ENCODE measurements at places on chromosomes 4 and X.

DNA sequence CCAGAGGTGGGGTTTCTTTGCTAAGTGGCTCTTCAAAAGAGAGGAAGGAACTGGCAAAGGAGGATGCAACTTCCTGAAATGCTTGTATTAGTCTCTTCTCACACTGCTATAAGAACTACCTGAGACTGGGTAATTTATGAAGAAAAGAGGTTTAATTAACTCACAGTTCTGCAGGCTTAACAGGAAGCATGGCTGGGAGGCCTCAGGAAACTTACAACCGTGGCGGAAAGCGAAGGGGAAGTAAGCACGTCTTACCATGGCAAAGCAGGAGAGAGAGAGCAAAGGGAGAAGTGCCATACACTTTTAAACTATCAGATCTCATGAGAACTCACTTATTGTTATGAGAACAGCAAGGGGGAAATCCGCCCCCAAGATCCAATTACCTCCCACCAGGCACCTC lies 505.7 kb downstream of the ZNF674 start:
- no peak for DNase-seq

- DNase-seq: no peak
Observed at GRCh38 chr4:113349430-113349829, 300.0 kb downstream of the ANK2 start.

GRCh38 chr4:104677116-104677515 lies 182.4 kb upstream of the CXXC4 start:
- DNase-seq: peak; percentile 9

DNA sequence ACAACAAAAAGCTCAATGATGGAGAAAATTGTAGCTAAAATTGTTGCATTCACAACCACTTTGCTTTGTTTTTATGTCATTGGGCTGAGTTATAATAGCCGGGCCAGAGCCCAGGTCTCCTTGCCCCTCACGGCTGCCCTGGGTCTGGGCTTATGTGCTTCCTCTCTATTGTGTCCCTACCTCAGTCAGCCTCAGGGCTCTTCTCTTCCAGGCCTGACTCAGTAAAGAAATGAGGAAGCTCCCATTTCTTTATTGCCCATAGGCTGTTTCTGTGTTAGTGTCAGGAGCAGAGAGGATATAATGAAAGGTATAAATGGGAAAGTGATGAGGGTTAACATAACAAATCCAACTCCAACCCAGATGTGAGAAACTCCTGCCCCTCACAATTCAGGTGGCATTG lies 18.0 kb downstream of the BST1 start:
- DNase-seq: no peak

- DNase-seq: no peak
Observed at GRCh38 chrX:40539214-40540142, 41.3 kb upstream of the ATP6AP2 start.

DNA sequence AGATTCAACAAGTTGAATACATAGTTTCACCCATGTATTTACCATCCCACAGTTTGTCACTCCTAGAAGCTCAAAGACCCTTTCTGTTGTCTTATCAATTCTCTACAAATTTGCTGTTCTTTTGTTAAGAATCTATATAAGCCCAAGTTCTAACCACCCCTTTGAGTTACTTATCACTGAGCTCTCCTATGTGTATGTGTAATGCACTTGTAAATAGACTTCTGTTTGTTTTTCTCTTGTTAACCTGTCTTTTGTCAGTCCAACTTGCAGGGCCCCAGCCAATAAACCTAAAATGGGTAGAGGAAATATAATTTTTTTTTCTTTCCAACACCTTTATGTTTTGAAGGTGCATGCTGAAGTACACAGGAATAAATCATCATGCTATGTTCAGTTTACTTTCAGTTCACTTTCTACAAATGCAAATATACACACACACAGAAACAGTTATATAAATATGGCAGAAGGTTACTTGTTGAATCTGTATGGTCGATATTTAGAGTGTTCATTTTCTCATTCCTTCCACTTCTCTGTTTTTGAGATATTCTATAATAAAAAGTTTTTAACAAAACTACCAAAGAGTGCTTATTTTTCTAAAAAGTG lies 22.3 kb upstream of the CLOCK start:
- no peak for DNase-seq

GRCh38 chr4:176123710-176124407 lies 58.2 kb downstream of the WDR17 start:
- DNase-seq: peak; percentile 7

DNA sequence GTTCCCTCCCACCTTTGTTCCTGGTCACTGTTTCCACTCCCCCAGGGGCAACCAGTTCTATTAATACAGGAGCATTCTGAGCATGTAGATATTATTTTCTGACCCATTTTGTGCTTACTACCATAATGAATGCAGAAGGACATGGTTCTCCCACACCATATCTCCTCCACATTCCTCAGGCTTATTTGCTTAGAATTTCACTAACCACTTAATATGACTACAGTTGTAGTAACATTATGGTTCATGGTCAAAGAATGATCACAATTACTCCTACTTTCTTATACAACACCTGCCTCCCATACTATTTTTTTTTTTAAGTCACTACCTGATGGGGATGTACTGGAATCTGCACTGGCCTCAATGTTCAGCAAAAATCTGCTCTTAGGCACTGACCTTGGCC lies 7.5 kb upstream of the FAM184B start:
- no peak for DNase-seq

DNA sequence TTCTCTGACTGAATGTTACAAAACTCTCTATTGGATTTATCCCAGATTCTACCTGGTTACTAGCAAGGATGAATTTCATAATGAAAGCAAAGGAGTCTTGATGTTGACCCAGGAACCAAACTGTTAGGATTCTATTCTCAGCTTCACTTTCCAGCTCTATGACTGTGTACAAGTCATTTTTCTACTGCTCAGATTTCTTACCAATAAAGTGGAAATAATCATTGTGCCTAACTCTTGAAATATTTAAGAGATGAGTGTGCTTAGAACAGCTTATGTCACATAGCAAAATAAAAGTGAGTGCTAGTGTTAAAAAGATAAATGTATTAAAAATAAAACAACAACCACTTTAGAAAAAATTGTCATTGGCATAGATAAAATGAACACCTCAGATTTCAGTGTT lies 45.6 kb downstream of the EPHA5 start:
- no peak for DNase-seq

DNA sequence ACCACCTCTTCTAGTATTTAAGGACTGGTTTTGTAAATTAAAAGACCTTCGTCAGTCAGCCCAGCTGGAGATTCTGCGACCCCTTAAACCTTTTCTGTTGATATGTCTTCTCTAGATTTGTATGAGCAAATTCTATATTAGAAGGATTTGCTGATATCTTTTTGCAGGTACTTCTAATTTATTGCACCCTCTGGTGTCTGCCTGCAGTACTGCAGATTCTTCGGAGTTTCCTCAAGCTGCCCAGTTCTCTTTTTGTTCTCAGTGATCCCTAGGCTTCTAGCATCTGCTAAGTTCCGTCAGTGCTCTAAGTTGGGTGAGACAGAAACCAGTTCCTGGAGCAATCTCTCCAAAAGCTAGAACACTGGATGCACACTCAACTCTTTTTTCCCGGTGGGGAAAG lies 545.2 kb downstream of the C4orf33 start:
- DNase-seq: peak; percentile 1

DNA sequence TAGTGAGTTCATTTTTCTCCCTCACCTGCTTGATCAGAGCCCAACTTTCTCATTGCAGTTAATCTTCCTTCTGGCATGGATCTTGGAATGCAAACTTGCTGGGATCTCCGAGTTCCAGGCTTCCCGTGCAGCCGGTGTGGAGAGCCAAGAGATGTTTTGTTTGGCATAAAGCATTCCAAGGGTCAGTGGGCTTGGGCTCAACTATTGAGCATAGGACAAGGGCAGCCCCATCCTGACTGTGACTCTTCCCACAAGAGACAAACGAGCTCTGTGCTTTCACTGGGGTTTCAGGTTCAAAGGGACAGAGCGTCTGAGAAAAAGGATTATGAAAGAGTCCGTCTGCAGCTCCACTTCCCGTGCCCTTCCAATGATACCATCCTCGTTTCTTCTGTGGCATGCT lies 10.5 kb downstream of the TLR7 start:
- DNase-seq: no peak

DNA sequence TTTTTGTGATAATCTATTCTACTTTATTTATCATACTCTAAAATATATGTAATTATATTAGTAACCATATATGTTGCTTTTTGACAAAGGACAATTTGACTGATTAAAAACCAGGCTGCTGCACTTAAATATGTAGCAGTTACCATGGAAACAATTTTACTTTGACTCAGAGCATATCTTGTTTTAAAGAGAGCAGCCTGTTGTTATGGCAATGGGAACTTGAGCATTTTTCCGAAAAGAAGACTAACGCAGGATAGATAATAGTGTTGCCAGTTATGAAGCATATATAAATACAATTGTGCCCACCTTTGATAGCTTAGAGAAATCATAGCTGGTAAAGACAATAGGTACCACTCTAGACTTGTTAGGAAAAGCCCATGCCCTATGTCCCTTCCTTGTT lies 283.0 kb downstream of the GASK1B start:
- DNase-seq: no peak

DNA sequence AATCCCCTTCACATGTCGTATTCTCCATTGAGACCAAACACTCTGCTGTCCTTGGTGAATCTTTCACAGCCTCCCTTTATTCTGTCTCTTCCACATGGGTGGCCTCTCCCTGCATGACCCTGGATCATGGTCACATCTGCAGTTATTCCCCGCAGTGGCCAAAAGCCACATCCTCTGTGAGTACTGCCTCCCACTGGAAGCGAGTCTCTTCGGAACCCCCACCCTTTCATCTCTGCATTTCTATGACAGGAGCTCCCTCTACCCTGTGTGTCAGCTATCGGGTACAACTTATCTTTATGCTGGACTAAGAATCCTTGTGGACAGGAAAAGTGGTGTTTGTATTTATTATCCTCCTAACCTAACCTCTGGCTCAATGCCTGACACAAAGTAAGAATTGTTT lies 48.6 kb upstream of the SHISA3 start:
- DNase-seq: no peak

DNA sequence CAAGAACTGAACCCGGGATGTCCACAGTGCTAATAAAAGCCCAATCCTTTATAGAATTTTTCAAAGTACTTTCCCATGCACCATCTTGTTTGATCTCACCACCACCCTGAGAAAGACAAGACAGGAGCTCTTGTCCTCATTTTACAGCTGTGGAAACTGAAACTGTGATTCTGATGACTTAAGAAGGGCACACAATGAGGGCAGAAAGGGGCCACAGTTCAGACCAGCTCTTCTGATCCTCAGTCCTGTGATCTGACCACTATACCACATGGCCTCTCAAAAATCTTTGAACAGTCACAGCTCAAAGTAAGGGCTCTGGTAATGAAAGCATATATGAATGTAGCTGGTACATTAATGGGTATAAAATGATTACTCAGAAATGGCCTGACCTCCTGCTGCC lies 127.3 kb upstream of the CPEB2 start:
- DNase-seq: no peak

- DNase-seq: no peak
Observed at GRCh38 chr4:140052050-140052449, 101.9 kb downstream of the MAML3 start.

GRCh38 chr4:120472447-120473131 lies 405.9 kb upstream of the MAD2L1 start:
- no peak for DNase-seq

- DNase-seq: no peak
Observed at GRCh38 chrX:29699239-29699638, 516.1 kb upstream of the MAGEB2 start.

GRCh38 chrX:103464072-103464773 lies 55.1 kb downstream of the RAB40A start:
- no peak for DNase-seq

DNA sequence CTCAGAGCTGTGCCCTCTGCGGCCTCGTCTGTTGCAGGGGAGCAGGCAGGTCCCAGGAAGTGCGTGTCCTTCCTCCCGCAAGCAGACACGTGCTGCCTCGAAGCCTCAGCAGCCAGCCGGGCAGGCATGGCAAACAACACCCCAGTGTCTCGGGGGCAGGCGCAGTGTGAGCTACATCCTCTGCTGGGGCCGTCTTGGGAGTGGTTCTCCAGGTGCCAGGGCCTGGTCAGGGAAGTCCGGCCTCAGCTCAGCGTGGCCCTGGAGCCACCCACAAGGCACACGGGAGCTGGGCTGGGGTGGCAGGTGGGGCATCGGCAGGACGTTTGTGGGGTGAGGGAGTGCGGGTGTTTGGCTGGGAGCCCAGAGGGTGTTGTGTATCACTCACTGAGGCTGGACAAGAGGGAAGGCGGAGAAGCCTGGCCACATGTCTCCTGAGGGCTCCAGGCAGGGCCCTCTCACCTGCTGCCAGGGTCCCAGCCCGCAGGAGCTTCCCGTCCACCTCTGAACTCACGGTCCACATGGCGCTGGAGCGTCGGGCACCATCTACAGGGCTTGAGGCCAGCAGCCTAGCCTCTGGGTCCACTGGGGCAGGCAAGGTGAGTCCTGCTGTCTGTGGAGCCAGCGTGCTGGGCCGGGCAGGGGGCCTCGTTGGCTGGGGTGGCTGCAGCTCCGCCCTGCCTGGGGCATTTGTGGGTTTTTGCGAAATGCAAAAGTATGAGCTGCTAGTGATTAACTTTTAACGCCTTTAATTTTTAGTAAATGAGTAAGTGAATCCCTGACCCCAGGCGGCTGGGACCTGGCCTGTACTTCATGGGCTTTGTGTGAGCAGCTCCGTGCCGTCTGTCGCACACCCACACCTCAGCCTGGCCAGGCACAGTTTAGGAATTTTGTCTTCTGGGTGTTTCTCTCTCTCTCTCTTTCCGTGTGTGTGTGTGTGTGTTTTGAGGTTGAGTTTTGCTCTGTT lies 17.3 kb upstream of the UVSSA start:
- DNase-seq: no peak

- no peak for DNase-seq
Observed at GRCh38 chr4:21512353-21512752, 436.2 kb downstream of the KCNIP4 start.

DNA sequence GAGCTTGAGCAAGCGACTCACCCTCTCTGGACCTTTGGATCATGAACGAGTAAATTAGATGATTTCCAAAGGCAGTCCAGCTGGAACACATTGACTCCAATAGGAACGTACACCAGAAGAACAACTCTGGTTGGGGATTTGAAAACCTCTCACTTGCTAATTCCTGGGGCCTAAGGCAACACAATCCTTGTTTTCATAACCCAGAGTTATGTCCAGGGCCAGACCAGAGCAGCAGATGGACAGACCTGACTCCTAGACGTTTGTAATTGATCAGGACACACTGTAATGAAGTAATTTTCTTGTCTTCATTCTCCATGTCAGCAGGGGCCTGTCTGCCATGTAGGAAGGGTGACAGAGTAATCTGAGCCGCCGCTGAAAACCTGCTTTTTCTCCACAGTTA lies 283.9 kb downstream of the IDS start:
- no peak for DNase-seq

- no peak for DNase-seq
Observed at GRCh38 chrX:26557691-26558321, 341.8 kb downstream of the MAGEB5 start.

- DNase-seq: no peak
Observed at GRCh38 chr4:133972586-133972985, 229.0 kb downstream of the PABPC4L start.

- DNase-seq: no peak
Observed at GRCh38 chr4:186201535-186202230, 10.3 kb downstream of the CYP4V2 start.

GRCh38 chr4:26992657-26993361 lies 132.2 kb downstream of the STIM2 start:
- peak; percentile 12 for DNase-seq

- no peak for DNase-seq
Observed at GRCh38 chr4:185847352-185848097, 35.5 kb upstream of the SORBS2 start.

GRCh38 chr4:149988087-149988410 lies 90.2 kb upstream of the DCLK2 start:
- DNase-seq: no peak

GRCh38 chr4:158484173-158484885 lies 37.4 kb upstream of the RXFP1 start:
- no peak for DNase-seq
